Activated CD4-positive, alpha-beta T cell treated with anti-CD3 and anti-CD28 coated beads, Interleukin-2, amount 10 ng/mL, durations not matched to agents 7 days and 5 days (primary cell): ENCODE measurements at places on chromosomes 3 and 15. TPM values are rescaled to one million over a fixed set of nuclear protein-coding genes. Genes with fewer than 3 reads are reported as not detected.

DNA sequence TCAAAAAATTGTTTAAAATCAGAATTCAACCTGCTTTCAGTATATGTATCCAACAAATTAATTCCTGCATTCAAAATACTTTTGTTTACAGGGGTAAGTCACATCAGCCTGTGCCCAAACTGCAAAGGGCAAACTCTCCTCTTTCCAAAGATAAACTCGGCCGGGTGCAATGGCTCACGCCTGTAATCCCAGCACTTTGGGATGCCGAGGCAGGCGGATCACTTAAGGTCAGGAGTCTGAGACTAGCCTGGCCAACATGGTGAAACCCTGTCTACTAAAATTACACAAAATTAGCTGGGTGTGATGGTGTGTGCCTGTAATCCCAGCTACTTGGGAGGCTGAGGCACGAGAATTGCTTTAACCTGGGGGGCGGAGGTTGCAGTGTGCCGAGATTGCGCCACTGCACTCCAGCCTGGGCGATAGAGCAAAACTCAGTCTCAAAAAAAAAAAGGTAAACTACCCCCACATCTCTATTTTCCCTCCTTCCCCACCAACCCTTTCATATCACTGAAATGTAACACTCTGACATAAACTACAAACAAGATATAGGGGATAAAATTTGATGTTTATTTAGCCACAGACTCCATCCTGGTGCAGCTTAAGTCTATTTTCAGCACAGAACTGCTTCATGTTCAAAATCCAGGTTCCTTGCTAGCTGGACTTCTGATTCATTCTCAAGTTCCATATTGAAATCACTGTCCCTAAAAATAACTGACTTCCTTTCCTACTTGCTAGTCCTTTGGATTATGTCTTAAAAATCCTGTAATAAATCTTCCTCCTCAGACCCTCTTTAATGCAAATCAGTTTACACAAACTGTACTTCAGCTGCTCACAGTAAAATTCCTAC, 15.4 kb downstream of the UBP1 start:
- DNase-seq: no peak
- H3K4me3 ChIP-seq: no peak overlapping the region
- H3K27ac ChIP-seq: peak overlapping the region; percentile 54
- peaks cover 35% of the 10 kb centered on the region for H3K36me3 ChIP-seq

DNA sequence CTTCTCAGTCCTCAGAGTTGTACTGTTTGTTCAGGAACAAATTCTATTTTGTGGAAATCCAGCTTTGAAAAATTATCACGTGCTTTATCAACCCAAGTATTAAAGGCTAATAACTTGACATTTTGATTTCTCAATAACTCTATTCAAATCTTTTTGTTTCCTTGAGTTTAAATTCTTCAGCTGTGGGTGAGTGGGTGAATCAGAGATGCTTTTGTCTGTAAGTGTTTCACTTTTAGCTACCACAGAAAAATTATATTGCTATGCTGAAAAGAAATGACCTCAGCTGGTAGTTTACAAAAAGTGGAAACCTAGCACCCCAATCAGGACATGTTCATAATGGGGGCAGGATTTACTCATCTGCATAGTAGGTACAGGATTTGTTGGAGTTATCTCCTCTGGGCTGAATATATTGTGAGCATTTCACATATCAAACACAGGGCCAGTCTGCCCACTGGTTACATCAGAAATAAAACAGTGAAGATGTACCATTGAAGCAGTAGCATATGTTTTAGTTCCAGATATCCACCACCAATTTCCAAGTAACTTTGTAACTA, 30.5 kb downstream of the MINDY4B start:
- H3K27ac ChIP-seq: no peak overlapping the region
- H3K36me3 ChIP-seq: no peaks in the 10 kb centered on the region
- no peak overlapping the region for H3K4me3 ChIP-seq
- H3K27me3 ChIP-seq: no peaks in the 10 kb centered on the region

- no peak for DNase-seq
- no peaks in the 10 kb centered on the region for H3K4me1 ChIP-seq
- H3K27me3 ChIP-seq: peaks cover 3% of the 10 kb centered on the region
Measured at GRCh38 chr3:23159929-23160328, 43.2 kb upstream of the UBE2E2 start.

DNA sequence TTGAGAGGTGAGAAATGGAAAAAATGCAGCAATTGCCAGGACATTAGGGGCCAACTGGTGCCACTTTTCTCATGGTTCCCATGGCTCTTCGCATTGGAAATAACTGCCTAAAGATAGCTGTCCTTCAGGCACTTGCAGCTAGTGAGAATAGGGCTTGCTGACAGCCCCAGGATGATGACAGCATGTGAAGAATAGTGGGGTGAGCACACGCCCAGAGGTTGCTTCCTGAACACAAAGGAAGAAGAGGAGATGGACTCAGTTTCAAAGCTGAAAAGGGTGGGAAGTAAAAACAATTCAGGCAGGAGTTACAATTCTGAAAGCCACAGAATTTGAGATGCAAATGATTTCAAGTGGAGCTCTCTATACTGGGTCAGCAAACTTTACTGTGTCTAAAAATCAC, 45.6 kb downstream of the TNFAIP8L3 start:
- peaks cover 6% of the 10 kb centered on the region for H3K27me3 ChIP-seq
- no peaks in the 10 kb centered on the region for H3K36me3 ChIP-seq
- H3K4me1 ChIP-seq: no peaks in the 10 kb centered on the region
- no peak for DNase-seq
- H3K4me3 ChIP-seq: no peak overlapping the region
- no peak overlapping the region for H3K27ac ChIP-seq

GRCh38 chr3:147962408-147963164, 553.4 kb downstream of the ZIC1 start:
- no peaks in the 10 kb centered on the region for H3K27me3 ChIP-seq
- H3K4me1 ChIP-seq: no peaks in the 10 kb centered on the region
- DNase-seq: no peak
- H3K4me3 ChIP-seq: no peak overlapping the region

Gene ST8SIA2
- not detected for total RNA-seq

DNA sequence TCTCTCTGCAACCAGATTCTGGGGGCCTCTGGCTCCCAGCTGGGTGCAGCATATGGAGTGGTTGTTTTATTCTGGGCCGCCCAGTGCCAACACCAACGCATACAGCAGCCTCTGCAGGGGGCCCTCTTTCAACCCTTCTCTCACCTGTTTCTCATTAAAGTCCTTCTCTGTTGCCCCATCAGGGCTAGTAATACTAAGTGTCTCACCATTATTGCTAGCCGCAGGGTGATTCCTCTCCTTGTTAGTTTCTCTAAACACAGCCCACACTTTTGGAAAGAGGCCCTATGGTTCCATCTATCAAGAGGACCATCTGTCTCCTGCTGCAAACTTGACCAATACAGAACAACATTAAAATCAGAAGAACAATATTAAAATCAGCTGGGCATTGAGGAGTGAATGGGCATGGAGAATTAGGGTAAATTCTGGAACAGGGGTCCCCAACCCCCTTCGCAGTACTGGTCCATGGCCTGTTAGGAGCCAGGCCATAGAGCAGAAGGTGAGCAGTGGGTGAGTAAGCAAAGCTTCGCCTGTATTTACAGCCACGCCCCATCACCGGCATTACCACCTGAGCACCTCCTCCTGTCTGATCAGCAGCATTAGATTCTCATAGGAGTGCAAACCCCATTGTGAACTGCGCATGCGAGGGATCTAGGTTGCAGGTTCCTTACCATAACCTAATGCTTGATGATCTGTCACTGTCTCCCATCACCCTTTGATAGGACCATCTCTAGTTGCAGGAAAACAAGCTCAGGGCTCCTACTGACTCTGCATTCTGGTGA, 36.5 kb downstream of the ALS2CL start:
- no peak overlapping the region for H3K4me3 ChIP-seq
- H3K27ac ChIP-seq: no peak overlapping the region

Gene TUSC7
- not detected for total RNA-seq

Gene DOCK3
- total RNA-seq: 1.1 TPM

GRCh38 chr3:16770021-16770420, 114.7 kb upstream of the PLCL2 start:
- no peak overlapping the region for H3K4me3 ChIP-seq
- H3K4me1 ChIP-seq: peaks cover 10% of the 10 kb centered on the region
- DNase-seq: no peak
- H3K36me3 ChIP-seq: no peaks in the 10 kb centered on the region
- H3K27me3 ChIP-seq: peaks cover 2% of the 10 kb centered on the region

DNA sequence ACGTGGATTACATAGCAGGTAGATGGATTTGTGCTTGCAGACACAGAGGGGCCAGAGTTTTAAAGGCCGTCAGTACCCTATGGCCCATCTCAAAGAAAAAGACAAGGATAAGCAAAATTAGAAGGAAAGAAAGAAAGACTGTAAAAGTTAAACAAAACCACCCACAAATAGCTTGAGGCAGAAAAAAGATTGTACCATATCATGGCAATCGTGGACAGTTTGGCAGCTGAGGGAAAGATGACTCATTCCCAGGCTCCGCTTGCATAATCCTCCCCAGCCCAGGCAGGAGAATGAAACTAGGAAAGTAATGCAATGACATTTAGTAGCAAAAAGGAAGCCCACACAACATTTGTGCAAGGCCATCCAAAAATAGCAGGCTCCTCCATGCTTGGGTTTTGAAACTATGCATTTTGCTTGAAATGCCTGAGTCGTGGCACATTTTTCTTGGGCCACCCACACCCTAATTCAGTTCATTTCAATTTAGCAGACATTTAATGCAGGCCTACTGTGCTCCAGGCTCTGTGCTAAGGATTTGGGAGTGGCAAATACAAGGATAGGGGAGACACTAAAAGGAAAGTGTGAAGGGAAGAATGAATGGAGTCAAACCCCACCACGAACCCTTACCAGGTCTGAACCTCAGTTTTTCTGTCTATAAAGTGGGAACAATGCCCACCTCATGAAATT, 40.9 kb upstream of the SMAD3 start:
- peaks cover 2% of the 10 kb centered on the region for H3K27me3 ChIP-seq
- DNase-seq: no peak
- H3K36me3 ChIP-seq: no peaks in the 10 kb centered on the region
- H3K4me1 ChIP-seq: peaks cover 16% of the 10 kb centered on the region
- no peak overlapping the region for H3K27ac ChIP-seq

DNA sequence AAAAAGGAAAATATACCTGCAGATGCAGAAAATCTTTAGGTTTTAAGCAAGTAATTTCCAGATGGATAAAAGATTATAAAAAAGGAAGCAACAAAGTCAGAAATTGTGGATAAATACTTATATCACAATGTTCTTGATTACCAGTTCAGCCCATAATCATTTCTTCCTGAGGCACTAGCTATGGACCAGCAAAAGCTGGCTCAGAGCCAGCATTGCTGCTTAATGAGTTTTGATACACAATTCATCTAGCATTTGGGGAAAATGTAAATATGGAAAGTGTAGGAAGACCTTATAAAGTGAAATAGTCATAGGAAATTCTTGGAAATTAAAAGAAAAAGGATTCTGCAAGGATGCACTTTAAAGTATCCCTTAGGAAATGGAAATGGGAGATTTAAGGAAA, 168.3 kb upstream of the GBE1 start:
- no peaks in the 10 kb centered on the region for H3K27me3 ChIP-seq
- H3K4me1 ChIP-seq: no peaks in the 10 kb centered on the region
- no peaks in the 10 kb centered on the region for H3K36me3 ChIP-seq
- H3K4me3 ChIP-seq: no peak overlapping the region

- H3K27ac ChIP-seq: no peak overlapping the region
- H3K4me1 ChIP-seq: peaks cover 10% of the 10 kb centered on the region
- no peaks in the 10 kb centered on the region for H3K36me3 ChIP-seq
- peak; percentile 56 for DNase-seq
- H3K27me3 ChIP-seq: peaks cover 70% of the 10 kb centered on the region
Measured at GRCh38 chr3:61560517-61561373, 626 bp upstream of the PTPRG start.

- no peaks in the 10 kb centered on the region for H3K4me1 ChIP-seq
- H3K4me3 ChIP-seq: no peak overlapping the region
Measured at GRCh38 chr3:112530573-112530972, 31.2 kb downstream of the ATG3 start.

GRCh38 chr3:42983927-42984326, 4.8 kb downstream of the GASK1A start:
- H3K36me3 ChIP-seq: no peaks in the 10 kb centered on the region
- H3K27ac ChIP-seq: no peak overlapping the region
- H3K4me1 ChIP-seq: peaks cover under 1% of the 10 kb centered on the region
- H3K27me3 ChIP-seq: peaks cover 21% of the 10 kb centered on the region

Gene RTP4
- 19.4 TPM for total RNA-seq

- peaks cover 23% of the 10 kb centered on the region for H3K4me1 ChIP-seq
- DNase-seq: no peak
Measured at GRCh38 chr15:99433757-99434450, 131.9 kb upstream of the MEF2A start.

Gene LRRC31
- total RNA-seq: not detected

Gene TIMP4
- total RNA-seq: not detected

- no peak overlapping the region for H3K4me3 ChIP-seq
- no peak for DNase-seq
- no peaks in the 10 kb centered on the region for H3K4me1 ChIP-seq
- H3K27me3 ChIP-seq: peaks cover 3% of the 10 kb centered on the region
- no peaks in the 10 kb centered on the region for H3K36me3 ChIP-seq
Measured at GRCh38 chr3:160099834-160100233, 111.2 kb downstream of the IL12A start.

Gene BUB1B
- 89.0 TPM for total RNA-seq

- no peaks in the 10 kb centered on the region for H3K36me3 ChIP-seq
- H3K27ac ChIP-seq: no peak overlapping the region
- no peak overlapping the region for H3K4me3 ChIP-seq
- H3K27me3 ChIP-seq: no peaks in the 10 kb centered on the region
Measured at GRCh38 chr3:76889911-76890310, 150.0 kb upstream of the ROBO2 start.

DNA sequence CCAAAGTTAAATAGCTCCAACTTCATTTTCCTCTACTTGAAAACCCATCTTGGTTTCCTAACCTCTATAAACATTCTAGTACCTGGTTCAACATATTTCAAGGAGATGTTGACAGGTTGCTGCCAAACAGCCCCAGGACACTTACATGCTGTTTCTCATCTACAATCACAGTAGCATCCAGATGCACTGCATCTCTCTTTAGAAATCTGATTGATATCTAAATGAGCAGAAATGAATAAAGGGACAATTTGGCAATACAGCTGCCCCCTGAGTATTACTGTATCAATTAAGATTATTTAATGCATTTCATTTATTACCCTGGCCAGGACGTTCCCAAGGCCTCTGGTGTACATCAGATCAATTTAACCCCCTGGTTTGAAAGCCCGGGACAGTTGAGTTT, 74.0 kb downstream of the SSR3 start:
- H3K36me3 ChIP-seq: no peaks in the 10 kb centered on the region
- peaks cover 20% of the 10 kb centered on the region for H3K27me3 ChIP-seq
- H3K4me3 ChIP-seq: no peak overlapping the region
- H3K4me1 ChIP-seq: peaks cover 44% of the 10 kb centered on the region

DNA sequence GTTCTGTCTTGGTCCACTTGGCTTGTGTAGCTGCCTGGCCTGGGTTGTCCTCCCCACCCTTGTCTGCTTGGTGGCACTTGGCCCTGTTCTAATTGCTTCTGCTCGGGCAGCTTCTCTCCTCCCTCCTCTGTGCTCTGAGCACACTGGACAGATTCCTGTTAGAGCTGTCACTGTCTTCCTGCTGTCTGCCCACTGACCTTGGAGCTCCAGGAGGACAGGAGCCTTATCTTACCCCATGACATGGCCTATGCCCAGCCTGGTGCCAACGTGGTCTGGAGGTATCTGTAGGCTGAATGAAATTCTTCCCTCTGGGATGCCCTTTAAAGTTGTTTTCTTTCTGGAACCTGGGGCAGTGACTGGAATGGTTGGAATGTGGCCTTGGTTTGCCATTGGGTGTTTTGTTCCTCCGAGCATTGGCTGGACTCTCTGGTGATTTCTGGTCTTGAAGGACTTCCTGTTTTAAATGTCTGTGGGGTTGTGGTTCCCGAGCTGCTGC, 94.1 kb downstream of the FAM43A start:
- peaks cover 11% of the 10 kb centered on the region for H3K27me3 ChIP-seq
- H3K36me3 ChIP-seq: no peaks in the 10 kb centered on the region
- H3K4me3 ChIP-seq: no peak overlapping the region
- H3K4me1 ChIP-seq: no peaks in the 10 kb centered on the region
- no peak overlapping the region for H3K27ac ChIP-seq
